Endothelial cell of umbilical vein (primary cell): ENCODE measurements at places on chromosomes 13 and 19. TPM values are rescaled to one million over a fixed set of nuclear protein-coding genes. Genes with fewer than 3 reads are reported as not detected.

DNA sequence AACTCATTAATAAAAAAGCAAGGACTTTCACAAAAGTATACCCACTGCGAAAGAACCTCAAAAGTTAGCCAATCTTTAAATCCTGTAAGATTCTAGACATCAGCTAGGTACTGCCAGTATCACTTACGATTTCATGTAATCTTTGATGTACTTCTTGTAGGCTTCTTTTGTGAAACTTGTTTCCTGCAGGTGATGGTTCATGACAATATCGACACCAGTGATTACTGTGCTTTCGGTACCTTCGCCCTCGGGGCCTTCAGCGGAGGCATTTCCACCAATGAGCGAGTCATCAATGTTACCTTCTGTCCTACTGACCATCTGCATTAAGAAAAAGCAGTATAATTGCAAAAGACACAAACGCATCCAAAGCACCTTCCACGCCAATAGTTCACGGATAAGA, 1.1 kb downstream of the TPT1 start:
- no peak for DNase-seq

DNA sequence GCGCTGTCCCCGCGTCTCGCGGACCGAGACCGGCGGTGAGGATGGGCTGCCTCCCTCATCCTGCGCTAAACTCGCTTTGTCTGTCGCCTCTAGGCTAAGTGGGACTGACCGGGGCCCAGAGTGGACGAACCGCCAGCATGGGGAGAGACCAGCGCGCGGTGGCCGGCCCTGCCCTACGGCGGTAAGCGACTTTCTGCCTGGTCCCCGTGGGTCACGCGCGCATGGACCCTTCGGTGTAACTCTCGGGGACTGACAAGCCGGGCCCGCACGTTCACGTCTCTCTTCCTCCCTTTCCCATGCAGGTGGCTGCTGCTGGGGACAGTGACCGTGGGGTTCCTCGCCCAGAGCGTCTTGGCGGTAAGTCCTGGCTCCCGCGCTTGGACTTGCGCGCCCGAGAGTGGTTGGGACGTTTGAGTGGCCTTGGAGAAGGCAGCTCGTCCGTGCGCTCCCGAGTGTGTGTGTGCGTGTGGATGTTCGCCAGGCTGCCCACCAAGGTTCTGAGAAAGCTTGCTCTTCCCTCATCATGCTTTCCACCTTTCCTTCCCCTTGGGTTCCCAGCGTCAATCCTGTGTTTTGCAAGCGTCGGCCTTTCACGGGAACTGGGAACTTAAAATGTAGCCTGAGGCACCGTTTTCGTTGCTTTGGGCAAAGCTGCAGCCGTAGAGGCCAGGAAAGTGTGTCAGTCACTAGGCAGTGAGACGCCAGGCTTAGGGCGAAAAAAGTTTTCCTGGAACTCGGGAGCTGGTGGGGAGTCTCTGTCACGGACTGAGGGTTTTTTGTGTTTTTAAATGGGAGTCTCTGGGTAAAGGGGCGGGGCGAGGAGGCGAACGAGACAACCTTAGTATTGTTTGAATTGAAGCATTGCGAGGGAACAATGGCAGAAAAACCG, 927 bp downstream of the COL4A2 start:
- DNase-seq = peak; percentile 62

CALR3 gene
- total RNA-seq = not detected in 2 replicates

FRY gene
- 75.8 and 86.7 TPM in 2 replicates for total RNA-seq

DNA sequence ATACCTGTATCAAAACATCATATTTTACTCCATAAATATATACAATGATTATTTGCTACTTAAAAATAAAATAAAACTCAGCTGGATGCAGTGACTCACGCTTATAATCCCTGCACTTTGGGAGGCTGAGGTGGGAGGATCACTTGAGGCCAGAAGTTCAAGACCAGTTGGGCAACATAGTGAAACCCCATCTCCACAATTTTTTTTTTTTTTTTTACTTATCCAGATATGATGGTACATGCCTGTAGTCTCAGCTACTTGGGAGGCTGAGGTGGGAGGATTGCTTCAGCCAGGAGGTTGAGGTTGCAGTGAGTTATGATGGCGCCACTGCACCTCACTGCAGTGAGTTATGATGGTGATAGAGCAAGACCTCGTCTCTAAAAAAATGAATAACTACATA, 22.4 kb downstream of the POU2F2 start:
- no peak for DNase-seq

DNA sequence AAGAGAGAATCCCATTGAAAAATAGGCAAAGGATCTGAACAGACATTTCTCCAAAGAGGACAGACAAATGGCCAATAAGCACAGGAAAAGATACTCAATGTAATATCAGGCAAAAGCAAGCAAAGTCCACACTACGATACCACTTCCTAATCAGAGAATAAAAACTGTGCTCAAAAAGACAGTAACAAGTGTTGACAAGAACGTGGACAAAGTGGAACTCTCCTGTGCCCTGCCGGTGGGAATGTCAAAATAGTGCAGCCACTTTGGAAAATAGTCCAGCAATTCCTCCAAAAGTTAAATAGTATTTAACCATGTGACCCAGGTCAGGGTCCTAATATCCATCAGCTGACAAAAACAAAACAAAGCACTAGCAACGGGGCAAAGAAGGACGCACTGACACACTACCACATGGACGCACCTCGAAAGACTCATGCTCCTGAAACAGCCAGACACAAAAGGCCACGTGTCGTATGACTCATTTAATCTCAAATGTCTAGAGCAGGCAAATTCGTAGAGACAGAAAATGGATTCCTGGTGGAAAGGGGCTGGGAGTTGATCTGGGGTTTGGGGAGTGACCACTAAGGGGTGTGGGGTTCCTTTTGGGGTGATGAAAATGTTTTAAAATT, 5.2 kb downstream of the MIER2 start:
- DNase-seq = no peak
